Natural killer cell treated with Interleukin-12 subunit alpha and Interleukin-12 subunit beta and Interleukin-15 and Interleukin-18, amount 100 ng/mL, for 72 hours (primary cell): ENCODE measurements at places on chromosomes 6 and 20.

GRCh38 chr6:34813028-34813713 lies 21.3 kb downstream of the BLTP3A start:
- H3K4me1 ChIP-seq, result peaks cover 10% of the 10 kb centered on the region
- DNase-seq, result no peak
- H3K4me3 ChIP-seq, result no peak overlapping the region
- no peaks in the 10 kb centered on the region for H3K36me3 ChIP-seq
- H3K27me3 ChIP-seq, result no peaks in the 10 kb centered on the region

- peak overlapping the region; percentile 97 for H3K4me3 ChIP-seq
- no peaks in the 10 kb centered on the region for H3K27me3 ChIP-seq
- DNase-seq, result no peak
- H3K36me3 ChIP-seq, result peaks cover 41% of the 10 kb centered on the region
Measured at GRCh38 chr6:109478222-109478805, 4.7 kb downstream of the ZBTB24 start.

DNA sequence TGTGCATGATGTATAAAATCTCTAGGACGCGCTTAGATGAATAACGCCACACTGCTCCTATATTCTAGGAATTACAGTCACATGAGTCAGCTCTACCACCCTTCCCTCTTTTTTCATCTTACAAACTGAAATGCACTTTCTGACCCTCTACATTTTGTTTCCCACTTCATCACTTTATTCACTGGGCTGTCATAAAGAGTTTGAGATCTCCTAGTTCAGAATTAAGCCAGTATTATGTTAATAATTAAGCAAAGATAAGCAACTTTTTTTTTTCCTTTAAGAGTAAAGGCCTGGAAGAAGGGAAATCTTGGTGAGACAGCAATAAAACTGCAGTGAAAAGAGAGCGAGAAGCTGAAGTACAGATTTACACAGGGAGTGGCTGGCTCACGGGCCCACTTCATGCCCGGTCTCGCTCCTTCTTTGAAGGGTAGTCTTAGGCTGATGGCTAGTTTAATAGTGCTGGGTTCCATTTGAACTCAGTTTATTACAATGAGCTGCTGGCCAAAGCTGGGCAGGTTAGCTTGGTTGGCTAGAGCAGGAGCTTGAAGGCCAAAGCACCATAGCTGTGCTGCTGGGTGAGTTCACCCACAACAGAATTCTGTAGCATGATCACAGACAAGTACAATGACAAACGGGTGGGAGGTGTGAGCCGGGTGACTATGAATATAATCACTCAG lies 110.6 kb downstream of the MAP7 start:
- no peak overlapping the region for H3K4me3 ChIP-seq
- H3K36me3 ChIP-seq, result no peaks in the 10 kb centered on the region
- H3K4me1 ChIP-seq, result no peaks in the 10 kb centered on the region
- DNase-seq, result no peak
- no peaks in the 10 kb centered on the region for H3K27me3 ChIP-seq

GRCh38 chr6:150494241-150494640 lies 105.4 kb upstream of the PLEKHG1 start:
- no peaks in the 10 kb centered on the region for H3K36me3 ChIP-seq
- peaks cover 7% of the 10 kb centered on the region for H3K27me3 ChIP-seq
- no peak overlapping the region for H3K4me3 ChIP-seq
- no peak overlapping the region for H3K27ac ChIP-seq
- no peak for DNase-seq

DNA sequence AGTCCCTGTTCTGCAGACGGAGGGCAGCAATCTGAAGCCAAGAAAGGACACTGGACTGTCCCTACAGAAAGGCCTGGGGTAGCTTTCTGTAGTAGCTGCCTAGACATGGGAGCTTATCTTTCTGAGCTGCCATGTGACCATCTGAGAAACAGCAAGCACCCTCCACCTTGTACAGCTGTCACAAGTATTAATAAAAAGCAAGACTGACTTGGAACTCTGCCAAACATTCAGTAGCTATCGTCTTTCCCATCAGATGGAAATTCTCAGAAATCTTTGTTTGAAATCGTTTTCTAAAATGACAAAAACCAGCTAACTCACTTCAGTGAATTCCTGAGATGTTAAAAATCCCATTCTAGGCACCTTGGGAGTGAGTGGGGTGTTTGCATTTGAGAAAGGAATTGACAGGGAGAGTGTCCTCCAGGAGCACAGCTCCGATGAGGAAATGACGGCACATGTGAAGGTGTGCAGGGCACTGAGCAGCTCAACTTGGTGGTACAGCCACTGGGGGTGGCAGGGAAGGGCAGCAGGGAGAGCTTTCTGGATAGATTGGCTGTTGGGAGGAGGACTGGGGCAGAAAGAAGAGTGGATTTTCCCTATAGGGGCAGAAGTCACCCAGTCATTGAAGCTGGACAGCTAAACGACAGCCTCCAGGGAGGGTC lies 24.5 kb downstream of the ACSS1 start:
- no peak overlapping the region for H3K27ac ChIP-seq
- H3K27me3 ChIP-seq, result no peaks in the 10 kb centered on the region
- H3K4me3 ChIP-seq, result no peak overlapping the region
- H3K4me1 ChIP-seq, result peaks cover 29% of the 10 kb centered on the region

DNA sequence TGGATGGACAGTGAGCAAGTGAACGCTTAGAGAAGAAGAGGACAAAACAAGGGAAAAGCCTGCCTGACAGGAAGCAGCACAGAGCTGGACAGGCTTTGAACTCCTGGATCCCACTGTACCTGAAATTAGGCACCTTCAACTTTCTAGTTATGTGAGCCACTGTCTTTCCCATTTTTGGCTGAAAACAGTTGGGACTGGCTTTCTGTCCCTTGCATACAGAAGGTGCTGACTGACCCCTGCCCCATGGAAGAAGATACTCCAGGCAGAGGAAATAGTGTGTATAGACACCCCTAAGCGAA lies 122.8 kb downstream of the CEBPB start:
- no peak for DNase-seq
- H3K36me3 ChIP-seq, result peaks cover 20% of the 10 kb centered on the region
- H3K4me1 ChIP-seq, result peaks cover 70% of the 10 kb centered on the region
- peak overlapping the region; percentile 43 for H3K4me3 ChIP-seq
- H3K27ac ChIP-seq, result peak overlapping the region; percentile 81

DNA sequence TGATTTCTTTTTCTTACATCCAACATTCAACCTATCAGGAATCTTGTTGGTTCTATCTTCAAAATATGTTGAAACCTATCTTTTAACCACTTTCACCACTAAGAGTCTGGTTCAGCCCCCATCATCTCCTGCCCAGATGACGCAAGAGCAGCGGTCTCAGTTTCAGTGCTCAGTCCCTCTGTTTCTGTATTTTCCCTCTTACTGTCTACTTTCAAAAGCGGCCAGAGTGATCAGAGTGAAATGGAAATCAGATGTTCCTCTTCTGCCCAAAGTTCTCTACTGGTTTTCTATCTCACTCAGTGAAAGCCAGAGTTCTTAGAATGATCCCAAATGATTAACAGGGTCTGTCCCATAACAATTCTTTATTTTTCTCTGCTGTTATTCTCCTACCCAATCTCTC lies 147.9 kb upstream of the PDE7B start:
- peaks cover 8% of the 10 kb centered on the region for H3K27me3 ChIP-seq
- peaks cover 20% of the 10 kb centered on the region for H3K4me1 ChIP-seq
- H3K4me3 ChIP-seq, result peak overlapping the region; percentile 21
- no peak overlapping the region for H3K27ac ChIP-seq

DNA sequence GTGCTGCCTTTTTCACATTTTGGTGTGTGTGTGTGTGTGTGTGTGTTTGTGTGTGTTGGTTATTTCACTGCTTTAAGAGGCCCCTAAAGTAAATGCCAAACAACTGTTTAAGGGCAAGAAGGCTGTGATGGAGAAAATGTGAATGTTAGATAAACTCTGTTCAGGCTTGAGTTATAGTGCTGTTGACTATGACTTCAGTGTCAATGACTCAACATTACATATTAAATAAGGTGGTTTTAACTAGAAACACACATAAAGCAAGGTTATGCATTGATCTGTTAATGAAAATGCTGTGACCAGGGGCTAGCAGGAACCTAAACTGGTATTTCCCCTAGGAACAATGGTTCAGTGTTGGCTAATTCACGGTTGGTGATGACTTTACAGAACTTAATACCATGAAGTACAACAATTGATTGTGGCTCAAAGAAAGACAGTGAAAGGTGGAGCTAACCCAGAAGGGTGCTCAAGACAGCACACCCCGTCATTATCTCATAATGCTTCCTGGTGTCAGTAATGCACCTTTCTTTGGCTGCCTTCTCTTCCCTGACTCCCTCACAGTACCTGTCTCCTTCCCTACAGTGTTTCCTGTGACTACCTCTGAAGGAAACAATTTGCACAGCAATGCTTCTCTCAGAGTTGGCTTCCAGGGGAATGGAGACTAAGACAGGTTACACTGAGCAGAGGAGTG lies 116.1 kb downstream of the RIN2 start:
- H3K4me1 ChIP-seq, result peaks cover 9% of the 10 kb centered on the region
- DNase-seq, result no peak
- H3K27me3 ChIP-seq, result peaks cover 3% of the 10 kb centered on the region
- no peak overlapping the region for H3K27ac ChIP-seq

DNA sequence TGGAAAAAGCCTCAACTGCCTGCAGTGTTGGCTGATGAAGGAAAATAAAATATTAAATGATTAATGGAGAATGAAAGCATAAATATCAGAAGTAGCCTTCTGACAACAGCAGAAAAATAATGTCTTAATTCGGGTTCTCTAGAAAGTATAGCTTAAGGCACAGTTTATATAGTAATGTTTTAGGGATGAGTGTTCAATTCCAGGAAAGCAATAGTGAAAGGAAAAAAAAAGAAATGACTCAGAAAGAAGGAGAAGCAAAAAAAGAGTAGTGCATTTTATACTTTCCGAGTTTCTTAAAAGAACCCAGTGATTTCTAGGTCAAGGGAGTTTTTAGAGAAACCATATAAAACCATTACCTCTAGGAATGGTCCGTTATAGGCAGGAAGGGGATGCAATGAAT lies 137.3 kb downstream of the HTR1B start:
- no peak overlapping the region for H3K27ac ChIP-seq
- H3K36me3 ChIP-seq, result no peaks in the 10 kb centered on the region
- no peaks in the 10 kb centered on the region for H3K4me1 ChIP-seq
- H3K4me3 ChIP-seq, result no peak overlapping the region
- no peak for DNase-seq

- peaks cover 7% of the 10 kb centered on the region for H3K36me3 ChIP-seq
- no peak for DNase-seq
- peaks cover 42% of the 10 kb centered on the region for H3K27me3 ChIP-seq
- no peaks in the 10 kb centered on the region for H3K4me1 ChIP-seq
- H3K27ac ChIP-seq, result no peak overlapping the region
Measured at GRCh38 chr6:156519940-156520339, 257.2 kb upstream of the ARID1B start.

GRCh38 chr6:74256781-74257180 lies 560.8 kb downstream of the CD109 start:
- H3K4me3 ChIP-seq, result no peak overlapping the region
- H3K36me3 ChIP-seq, result no peaks in the 10 kb centered on the region
- no peaks in the 10 kb centered on the region for H3K4me1 ChIP-seq
- no peak overlapping the region for H3K27ac ChIP-seq
- DNase-seq, result no peak
- H3K27me3 ChIP-seq, result no peaks in the 10 kb centered on the region
